ENCODE measurements at places on chromosomes 1 and 21. TPM values are rescaled to one million over a fixed set of nuclear protein-coding genes. Genes with fewer than 3 reads are reported as not detected.

The FCGR3B gene
- 4.3 TPM for total RNA-seq

DNA sequence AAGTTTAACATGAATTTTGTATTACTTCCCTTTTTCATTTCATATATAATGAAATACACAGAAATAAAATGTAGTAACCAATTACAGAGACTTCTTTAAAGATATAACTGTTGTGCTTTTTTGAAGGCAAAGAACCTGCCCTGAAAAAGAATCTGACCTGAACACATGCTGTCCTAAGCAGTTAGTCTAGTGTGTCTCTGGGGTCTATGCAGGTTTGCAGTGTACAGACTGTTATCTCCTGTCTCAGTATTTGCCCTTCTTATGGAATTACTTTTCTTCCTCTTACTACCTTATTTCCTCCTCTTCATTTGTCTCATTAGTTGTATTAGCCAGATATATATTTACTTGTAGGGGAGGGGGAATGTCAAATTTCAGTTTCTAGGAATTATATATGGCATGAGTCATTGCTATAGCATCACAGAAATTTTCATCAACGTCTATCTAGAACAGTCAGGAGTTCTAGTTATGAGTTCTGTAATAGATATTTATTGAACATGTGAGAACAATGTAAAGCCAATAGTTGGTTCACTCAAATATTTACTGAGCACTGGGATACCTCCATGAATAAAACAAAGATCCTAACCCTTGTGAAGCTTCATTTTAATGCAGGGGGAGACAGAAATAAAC is 28.4 kb upstream of the PLEKHO1 start:
- no peak for DNase-seq

DNA sequence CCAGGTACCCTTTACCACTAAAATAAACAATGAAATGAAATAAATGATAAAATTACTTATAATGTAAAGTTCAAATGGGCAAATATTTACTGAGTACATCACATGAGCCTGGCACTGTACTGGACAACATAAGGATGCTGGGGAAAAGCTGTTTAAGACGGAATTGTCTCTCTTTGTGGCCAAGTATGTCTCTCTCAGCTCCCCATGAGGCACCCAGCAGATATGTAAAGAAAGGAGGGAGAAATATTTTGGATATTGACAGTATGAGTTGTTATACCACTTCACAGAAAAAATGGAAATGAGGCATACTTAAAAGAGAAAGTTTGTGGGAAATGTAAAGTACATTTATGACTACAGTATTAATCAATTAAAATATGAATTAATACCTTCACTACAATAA is 1.0 kb upstream of the TNFSF4 start:
- DNase-seq, result no peak

DNA sequence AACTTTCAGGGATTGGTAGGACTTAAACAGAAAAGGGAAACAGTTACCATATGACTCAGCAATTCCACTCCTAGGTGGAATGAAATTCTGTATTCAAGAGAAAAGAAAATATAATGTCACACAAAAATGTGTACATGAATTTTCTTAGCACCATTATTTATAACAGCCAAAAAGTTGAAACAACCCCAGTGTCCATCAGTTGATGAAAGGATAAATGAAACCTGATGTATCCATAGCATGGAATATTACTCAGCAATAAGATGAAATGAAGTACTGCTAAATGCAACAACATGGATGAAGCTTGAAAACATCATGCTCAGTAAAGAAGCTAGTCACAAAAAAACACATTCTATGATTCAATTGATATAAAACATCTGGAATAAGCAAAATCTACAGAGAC is 15.5 kb downstream of the EEIG2 start:
- DNase-seq, result no peak

DNA sequence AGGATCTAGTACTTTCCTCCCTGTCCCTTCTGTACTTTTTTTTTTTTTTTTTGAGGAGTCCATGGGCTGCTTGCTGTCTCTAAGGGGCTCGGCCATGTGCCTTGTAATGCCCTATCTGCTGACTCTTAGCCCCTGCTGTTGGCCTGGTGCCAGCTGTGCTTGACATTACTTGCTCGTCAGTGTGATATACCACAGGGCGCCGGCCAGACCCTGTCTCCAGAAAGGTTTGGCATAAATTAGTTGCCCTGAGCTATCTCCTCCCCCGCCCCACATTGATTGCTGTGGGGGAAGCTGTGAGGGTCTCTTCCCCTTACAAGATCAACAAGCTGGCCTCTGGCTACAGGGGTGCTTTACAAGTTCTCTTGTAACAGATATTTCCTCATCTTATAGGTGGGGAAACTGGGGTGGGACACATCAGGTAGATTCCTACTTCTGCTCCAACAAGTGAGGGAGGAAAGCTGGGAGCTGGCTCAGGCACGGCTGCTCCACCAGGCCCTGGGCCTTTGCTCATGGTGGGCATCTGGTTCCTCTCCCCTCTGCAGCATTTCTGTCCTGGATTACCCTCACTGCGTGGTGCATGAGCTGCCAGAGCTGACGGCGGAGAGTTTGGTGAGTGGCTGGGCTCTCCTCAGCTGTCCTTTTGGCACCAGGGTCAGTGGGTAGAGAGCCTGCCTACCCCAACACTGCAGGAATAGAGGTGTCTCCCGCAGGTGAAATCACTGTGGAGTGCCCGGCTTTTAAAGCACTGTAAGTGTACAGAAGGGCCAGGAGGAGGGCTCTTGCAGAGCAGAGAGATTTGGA is 15.6 kb downstream of the STRIP1 start:
- DNase-seq, result no peak

GRCh38 chr1:247465796-247466195 is 7.9 kb upstream of the OR2B11 start:
- no peak for DNase-seq

GRCh38 chr1:236848274-236848923 is 53.3 kb downstream of the MTR start:
- DNase-seq, result no peak

GRCh38 chr1:42746436-42747105 is 6.5 kb upstream of the CLDN19 start:
- no peak for DNase-seq

DNA sequence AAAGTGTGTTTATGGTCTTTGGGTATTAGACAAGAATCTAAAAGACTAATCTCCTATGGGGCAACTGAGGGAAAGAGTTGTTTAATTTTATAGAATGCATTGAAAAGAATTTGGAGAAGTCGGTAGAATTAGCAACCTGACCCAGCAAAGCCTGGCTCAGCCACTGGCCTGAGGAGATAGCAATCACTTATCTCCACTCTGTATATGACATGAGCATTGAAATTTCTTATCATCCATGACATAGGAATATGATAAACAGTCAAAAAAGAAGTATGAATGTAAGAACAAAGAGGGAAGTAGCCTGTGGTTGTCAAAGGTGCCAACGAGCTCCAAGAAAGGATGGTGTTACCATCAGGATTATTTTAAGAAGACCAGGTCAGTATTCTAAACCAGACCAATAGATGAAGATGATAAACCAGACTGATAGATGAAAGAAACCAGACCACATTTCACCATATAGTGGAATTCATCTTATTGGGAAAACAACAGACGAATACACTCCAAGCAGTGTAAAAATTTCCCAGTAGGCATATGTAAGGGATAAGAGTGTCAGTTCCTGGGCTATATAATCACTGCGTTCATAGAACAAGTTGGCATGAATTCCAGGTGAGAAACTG is 35.7 kb downstream of the ASTN1 start:
- no peak for DNase-seq

DNA sequence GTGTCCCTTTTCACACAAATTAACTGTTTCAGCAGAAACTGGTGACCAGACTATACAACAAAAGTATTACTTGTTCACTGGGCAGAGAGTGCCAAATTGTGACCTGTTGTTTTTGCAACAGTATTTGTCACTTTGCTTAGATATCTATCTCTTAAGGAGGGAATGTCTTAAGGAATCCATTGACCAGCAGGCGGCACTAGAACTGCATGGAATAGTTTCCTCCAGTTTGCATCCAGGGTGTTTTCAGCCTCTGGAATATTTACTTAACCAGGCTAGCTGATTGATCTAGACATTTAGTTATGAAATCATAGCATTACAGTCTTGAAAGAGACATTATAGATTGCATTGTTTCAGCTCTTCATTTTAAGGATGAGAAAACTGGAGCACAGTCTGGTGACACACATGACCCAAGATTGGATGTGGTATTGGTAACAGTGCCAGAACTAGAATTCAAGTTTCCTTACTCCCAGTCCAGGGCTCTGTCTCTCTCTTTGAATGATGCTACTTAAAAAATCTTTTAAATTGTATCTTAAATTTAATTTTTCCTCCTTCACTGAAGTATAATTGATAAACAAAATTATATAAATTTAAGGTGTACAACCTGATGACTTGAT is 16.9 kb downstream of the RPTN start:
- DNase-seq, result no peak

- no peak for DNase-seq
These were observed 22.2 kb downstream of the FNDC5 start for GRCh38 chr1:32848354-32849063.

- DNase-seq, result no peak
These were observed 7.6 kb upstream of the CPT2 start for GRCh38 chr1:53189061-53189460.

GRCh38 chr1:58848818-58849411 is 65.1 kb upstream of the JUN start:
- DNase-seq, result peak; percentile 85

- no peak for DNase-seq
These were observed 130.2 kb downstream of the CHRM3 start for GRCh38 chr1:239516579-239516978.

DNA sequence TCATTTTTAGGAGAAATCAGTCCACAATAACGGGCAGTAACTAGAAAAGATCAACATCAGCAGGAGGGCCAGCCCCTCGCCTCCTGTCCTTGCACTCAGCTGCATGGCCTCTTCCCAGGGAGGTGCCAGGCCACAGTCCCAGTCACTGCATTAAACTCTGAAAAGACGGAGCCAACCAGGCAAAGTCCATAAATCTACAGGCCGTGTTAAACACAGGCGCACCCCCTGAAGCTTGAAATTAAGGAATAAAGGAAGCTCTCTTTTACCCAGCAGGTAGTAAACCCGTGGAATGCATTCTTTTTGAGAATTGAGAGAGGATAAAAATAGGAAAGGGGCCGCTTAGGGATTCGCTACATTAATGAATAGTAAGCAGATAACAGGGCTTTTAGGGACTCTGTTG is 18.4 kb downstream of the H6PD start:
- DNase-seq, result no peak

DNA sequence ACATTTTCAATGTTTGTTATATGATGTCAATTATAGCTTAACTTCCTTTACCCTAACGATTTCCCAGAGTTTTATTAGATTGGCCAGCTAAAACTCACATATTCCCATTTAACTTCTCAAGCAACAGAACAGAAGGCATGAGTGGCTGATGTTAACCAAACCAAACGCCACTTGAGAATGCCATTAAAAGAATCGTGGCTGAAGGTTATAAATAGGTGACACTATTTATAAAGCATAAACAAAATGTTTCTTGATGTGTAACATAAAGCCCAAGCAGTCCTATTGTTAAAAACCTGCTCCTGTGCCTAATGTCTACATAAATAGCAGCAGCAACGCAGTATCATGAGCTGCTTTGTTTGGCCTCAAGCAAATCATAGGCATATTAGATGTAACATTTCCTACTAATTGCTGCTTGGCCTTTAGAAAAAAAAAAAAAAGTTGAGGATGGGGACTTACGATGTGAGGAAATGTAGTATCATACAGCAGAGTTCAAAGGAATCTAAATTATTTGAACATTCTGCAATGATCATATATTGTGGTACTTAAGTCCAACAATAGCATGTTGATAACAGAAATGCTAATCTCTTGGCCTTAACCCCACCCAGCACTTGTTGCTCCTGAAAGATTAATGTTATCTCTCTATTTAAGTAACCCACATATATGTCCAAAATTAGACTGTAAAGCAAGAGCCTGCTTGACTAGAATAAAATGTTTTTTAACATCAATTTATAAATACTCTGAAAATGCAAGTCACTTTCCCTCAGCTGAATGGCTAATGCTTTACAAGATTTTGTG is 106.0 kb downstream of the ESRRG start:
- DNase-seq, result no peak

GRCh38 chr1:172551279-172551678 is 18.3 kb downstream of the SUCO start:
- no peak for DNase-seq

- DNase-seq, result no peak
These were observed 6.1 kb downstream of the SRM start for GRCh38 chr1:11053758-11054137.

- no peak for DNase-seq
These were observed 1141.6 kb downstream of the KCNT2 start for GRCh38 chr1:195466639-195467038.

- no peak for DNase-seq
These were observed 165.5 kb downstream of the RERE start for GRCh38 chr1:8651962-8652361.

The AK5 gene
- total RNA-seq, result 2.2 TPM

DNA sequence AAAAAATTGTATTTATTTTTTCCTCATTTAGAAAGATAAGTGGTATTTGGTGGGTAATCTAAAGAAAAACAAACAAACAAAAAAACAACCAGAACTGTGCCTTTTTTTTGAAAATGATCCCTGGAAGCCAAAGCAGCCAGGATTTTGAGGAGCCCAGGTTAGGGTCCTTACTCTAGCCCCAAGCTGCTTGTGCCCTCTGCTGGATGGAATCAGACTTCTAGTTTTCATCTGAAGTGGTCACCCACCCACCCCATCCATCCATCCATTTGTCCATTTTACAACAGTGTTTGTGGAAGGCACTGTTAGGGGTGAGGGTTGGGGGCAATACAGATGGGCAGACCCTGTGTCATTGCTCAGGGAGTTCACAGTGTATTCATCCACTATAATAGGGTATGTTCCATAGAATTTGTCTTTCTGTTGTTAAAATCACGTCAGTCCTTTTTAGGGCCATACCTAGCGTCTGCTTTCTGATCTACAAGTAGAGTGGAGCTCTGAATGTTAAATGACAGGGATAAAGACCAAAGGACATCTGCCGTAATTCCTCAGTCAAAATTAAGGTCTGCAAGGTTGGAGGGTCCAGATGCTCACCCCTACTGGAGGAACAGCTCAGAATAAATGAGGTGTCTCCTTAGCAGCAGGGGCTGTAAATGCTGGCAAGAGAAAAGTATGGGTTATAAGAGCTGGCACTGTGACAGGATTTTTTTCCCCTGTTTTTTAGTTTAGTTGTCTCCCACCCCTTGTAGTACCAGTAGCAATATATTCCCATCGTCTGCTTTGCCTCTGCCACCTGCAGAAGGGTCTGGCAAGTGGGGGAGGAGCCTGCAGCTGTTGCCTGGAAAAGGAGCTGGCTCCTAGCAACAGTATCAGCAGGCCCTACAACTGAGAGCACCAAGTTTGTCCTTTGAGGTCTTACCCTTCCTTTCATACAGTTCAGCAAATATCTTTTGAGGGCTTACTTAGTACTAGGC is 3.2 kb downstream of the LRRC42 start:
- no peak for DNase-seq

The KRTAP12-2 gene
- total RNA-seq, result not detected
